ENCODE measurements at places on chromosomes 7 and 10. TPM values are rescaled to one million over a fixed set of nuclear protein-coding genes. Genes with fewer than 3 reads are reported as not detected.

Gene VAX1
- 1.3 TPM for total RNA-seq

Gene NET1
- 52.0 TPM for total RNA-seq

Gene ADCY1
- 2.4 TPM for total RNA-seq

Gene COL26A1
- total RNA-seq, result 0.62 TPM

Gene REEP3
- 14.1 TPM for total RNA-seq

Gene BTBD16
- total RNA-seq, result 0.58 TPM

Gene LZTS2
- 33.0 TPM for total RNA-seq

Gene EBLN1
- not detected for total RNA-seq

Gene LRRC4
- not detected for total RNA-seq

Gene ADGRA1
- 0.12 TPM for total RNA-seq

Gene ITGB8
- total RNA-seq, result 1.5 TPM

Gene FEZF1
- total RNA-seq, result not detected

Gene CFAP43
- 0.19 TPM for total RNA-seq

Gene FAS
- 31.9 TPM for total RNA-seq

Gene MRC1
- total RNA-seq, result not detected

Gene ZNF804B
- not detected for total RNA-seq

Gene HHEX
- total RNA-seq, result 13.1 TPM

Gene MNX1
- 4.1 TPM for total RNA-seq

Gene TFPI2
- 246 TPM for total RNA-seq

Gene NEUROG3
- not detected for total RNA-seq

Gene AKR1C1
- total RNA-seq, result 584 TPM

Gene DENND2A
- total RNA-seq, result 0.41 TPM

Gene SLC26A3
- not detected for total RNA-seq

Gene PRF1
- not detected for total RNA-seq

Gene RET
- 0.59 TPM for total RNA-seq

Gene HOXA10
- total RNA-seq, result 7.5 TPM

Gene HMX3
- not detected for total RNA-seq

Gene SFXN2
- total RNA-seq, result 2.1 TPM

Gene BMPR1A
- total RNA-seq, result 16.8 TPM

Gene CUL2
- 24.8 TPM for total RNA-seq

Gene CYP2C19
- not detected for total RNA-seq

Gene FKBP6
- not detected for total RNA-seq

Gene SEMA3D
- not detected for total RNA-seq

Gene CREB5
- total RNA-seq, result 3.5 TPM

Gene GRIFIN
- not detected for total RNA-seq

Gene ELMO1
- total RNA-seq, result 1.6 TPM

Gene CYP3A4
- not detected for total RNA-seq

Gene RELN
- total RNA-seq, result not detected

Gene OGDH
- 28.9 TPM for total RNA-seq

Gene MOSPD3
- 19.4 TPM for total RNA-seq

Gene CRHR2
- not detected for total RNA-seq

Gene WDFY4
- total RNA-seq, result not detected

Gene TRIL
- total RNA-seq, result not detected

Gene UCN3
- not detected for total RNA-seq

Gene EIF5AL1
- total RNA-seq, result 1.9 TPM

Gene FAM237B
- not detected for total RNA-seq
